ENCODE measurements at places on chromosomes 1 and 21. TPM values are rescaled to one million over a fixed set of nuclear protein-coding genes. Genes with fewer than 3 reads are reported as not detected.

- ATAC-seq, result no peak
Observed at GRCh38 chr1:2441746-2442145, 29.4 kb upstream of the PEX10 start.

GRCh38 chr1:57206038-57206437 is 217.8 kb downstream of the DAB1 start:
- no peak for ATAC-seq

Gene LCE6A
- total RNA-seq, result not detected

Gene TGFB2
- 0.44 TPM for total RNA-seq

DNA sequence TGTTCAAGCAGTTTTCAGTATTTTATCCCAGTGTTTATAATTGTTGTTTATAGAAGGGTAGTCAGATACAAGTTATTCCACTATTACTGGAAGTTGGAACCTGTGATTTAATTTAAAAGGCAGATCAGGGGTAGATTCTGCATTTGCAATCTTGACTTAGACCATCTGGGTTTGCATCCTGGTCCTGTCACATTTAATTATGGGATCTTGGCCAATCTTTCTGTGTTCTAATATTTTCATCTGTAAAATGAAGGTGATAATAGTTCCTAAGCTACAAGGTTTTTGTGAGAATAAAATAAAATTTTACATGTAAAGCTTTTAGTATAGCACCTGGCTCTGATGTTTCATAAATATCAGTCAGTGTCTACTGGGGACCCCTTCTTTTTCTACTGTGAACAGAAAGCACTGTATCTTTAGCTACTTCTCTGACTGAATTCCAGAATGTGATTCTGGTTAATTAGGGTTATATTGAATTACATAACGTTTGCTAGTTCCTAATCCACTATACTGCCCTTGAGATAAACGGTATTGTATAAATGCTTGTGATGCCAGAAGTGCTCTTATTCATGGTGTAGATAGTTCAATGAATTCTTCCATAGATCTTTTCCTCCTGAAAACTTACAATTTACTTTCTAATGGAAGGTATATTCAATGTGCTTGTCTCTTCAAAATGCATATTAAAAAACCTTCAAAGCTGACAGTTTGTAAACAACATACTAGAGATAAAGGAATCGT is 131.0 kb downstream of the KCNK1 start:
- no peak for ATAC-seq

GRCh38 chr1:72066431-72066830 is 215.9 kb downstream of the NEGR1 start:
- ATAC-seq, result no peak

DNA sequence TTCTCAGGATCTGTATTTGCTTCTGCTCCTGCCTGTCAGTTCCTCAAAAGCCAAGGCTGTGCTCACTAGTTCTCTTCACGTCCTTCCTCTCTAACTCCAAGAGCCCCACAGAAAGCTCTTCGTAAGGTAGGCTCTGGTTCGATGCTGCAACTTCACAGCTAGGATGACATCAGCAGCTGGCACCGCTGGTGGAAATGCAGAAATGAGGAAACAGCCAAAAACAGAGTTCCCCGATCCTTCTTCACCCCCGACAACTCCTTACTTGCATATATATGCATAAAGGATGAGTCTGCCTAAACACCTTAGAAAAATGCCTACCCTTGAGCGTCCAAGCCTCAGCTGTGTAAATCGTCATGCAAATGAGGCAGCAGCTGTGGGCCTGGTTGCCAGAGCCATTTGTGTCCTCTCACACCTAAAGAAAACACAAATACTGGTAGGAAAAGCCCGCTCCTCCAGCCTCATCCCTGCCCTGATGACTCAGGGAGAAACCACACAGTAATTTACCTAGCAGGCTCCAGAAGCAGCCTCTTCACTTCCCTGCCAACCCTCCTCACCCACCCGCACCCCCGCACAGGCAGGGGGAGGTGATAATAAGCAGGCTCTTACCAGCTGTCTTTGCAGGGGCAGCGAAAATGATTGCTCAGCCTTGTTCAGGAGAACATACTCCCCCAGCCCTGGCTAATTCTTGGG is 28.2 kb downstream of the BATF3 start:
- ATAC-seq, result peak; percentile 68

DNA sequence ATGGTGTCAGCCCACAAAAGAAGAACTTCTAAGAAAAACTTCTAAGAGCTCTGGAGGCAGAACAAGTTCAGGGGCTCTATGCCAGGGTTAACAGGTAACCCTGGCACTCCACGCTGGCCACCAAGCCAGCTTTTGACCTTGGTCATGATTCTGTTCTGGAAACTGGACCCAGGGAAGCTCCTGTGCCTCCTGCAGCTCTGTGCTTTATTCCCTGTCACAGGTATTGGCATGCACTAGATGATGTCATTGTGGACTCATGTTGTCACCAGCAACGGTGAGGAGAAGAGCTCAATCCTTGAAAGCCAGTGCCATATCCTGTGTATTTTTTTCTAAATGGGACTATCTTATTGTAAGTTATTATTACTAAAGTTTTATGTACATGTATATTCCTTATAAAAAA is 56.7 kb upstream of the GCLM start:
- no peak for ATAC-seq

GRCh38 chr1:78677788-78678187 is 28.2 kb downstream of the IFI44 start:
- ATAC-seq, result no peak

DNA sequence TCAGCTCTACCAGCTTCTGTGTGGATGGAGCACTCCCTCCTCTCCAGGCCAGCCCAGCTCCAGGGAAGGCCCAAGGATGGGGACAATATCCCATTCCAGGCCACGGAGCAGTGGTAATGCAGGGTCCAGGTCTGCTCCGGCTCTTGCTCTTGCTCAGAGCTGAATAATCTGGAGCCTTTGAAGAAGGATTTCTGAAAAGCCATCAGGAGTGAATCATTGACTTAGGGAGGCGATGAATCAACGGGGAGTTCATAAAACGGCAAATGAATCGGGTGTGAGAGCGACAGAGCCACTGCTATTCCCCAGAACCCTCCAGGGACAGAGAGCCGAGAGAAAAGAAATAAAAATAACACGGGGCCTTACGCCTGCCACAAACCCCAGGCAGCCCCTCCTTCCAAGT is 7.7 kb downstream of the POU3F1 start:
- ATAC-seq, result peak; percentile 68

GRCh38 chr1:162219461-162219860 is 150.0 kb downstream of the NOS1AP start:
- no peak for ATAC-seq

DNA sequence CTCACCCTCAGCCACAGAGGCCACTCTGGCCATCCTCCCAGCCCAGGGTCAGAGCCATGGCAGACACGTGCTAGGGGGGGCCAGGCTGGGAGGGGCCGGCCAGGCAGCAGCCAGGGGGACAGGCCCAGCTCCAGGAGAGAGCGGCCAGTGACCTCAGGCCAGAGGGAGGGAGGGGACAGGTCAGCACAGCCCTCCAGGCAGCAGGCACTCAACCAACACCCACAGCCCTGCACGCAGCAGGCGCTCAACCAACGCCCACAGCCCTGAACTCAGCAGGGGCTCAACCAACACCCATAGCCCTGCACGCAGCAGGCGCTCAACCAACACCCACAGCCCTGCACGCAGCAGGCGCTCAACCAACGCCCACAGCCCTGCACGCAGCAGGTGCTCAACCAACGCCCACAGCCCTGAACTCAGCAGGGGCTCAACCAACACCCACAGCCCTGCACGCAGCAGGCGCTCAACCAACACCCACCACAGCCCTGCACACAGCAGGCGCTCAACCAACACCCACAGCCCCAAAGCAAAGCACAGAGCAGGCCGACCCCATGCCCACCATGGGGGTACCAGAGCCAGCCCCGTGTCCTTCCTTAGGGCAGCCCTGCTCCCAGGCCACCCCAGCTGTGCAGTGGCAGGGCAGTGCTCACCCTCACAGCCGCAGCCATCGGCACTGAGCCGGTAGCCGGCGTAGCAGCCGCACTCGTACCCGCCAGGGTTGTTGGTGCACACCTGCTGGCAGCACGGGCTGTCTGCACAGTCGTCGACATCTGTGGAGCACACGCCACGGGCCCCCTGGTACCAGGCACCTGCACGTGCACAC is 55.9 kb downstream of the ARHGEF16 start:
- ATAC-seq, result no peak

Gene MACF1
- total RNA-seq, result 155 TPM

- ATAC-seq, result peak; percentile 11
Observed at GRCh38 chr1:67741121-67741520, 56.1 kb downstream of the GADD45A start.

DNA sequence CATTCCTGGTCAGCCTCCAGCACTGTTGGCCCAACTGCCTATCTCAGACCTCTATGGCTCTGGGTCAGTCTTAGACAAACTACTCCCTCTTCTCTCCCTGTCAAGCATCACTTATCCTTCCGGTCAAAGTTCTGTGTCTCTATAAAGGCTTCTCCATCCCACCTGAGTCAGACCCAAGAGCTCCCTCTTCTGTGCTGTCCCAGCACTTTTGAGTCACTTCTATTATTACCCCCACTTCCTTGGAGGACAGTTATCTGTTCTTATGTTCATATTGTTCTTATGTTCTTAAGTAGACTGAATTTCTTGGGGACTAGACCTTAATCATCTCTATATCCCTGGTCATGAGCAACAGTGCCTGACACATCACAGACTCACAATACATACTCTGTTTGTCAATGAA is 29.2 kb upstream of the IL10 start:
- no peak for ATAC-seq

Gene DHDDS
- 37.1 TPM for total RNA-seq

Gene TSPEAR
- total RNA-seq, result 0.08 TPM

GRCh38 chr1:238916828-238917227 is 469.5 kb upstream of the CHRM3 start:
- no peak for ATAC-seq

DNA sequence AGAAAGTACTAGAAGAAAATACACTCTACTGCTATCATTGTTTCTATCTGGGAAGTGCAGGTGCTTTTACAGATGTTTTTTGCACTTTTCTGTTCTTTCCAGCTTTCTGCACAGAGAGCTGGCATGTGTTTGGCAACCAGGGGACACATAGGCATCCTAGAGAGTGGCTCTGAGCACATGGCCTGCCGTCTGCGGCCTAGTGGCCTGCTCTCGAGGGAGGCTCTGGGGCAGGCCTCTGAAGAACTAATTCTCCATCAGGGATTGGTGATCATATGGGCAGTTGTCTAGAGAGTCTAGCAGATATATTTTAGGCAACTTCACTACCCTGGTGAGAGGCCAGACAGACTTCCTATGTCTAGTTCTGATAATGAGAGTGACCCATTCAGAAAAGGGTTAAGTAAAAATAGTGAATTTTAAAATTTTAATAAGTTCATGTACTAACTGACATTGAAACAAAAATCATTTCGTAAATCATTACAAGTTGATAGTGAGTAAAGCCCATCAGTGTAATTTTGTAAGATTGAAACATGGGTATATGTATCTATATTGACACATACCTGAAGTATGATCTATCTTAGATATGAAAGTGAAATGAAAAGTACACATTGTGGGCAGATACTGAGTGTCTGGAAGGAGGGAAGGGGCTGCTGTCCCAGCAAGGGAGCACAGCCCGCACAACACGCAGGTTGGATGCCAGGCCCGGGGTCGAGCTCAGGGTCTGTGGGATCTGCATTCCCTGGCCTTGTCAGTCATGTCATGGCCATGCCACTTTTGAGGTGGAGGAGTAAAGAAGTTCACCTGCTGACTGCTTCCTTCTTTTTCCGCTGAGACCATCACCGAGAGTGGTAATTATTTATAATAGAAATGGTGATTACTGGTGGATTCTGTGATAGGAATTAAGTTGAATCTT is 79.8 kb downstream of the PCBP3 start:
- ATAC-seq, result no peak

DNA sequence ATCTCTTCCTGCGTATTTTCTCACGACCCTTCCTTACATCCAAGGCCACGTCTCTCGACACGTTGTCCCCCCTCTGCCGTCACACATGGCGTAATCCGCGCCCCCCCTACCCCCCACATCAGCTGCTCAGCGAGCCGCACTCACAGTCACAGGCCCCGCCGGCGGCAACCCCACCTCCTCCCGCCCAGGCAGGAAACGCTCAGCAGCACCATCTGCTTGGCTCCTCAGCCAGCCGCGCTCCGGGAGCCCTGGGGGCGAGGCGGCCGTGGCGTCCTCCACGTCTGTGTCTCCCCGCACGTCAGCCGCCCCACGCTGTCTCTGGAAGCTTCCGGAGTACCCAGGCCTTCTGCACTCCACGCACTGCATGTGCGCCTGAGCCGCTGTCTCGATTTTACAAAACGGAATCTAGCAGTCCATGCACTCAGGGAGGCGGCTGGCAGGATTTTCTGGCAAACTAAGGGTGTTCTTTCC is 64.6 kb downstream of the SIK1 start:
- peak; percentile 62 for ATAC-seq

Gene MAP10
- 0.72 TPM for total RNA-seq

- no peak for ATAC-seq
Observed at GRCh38 chr1:55323760-55324159, 108.6 kb upstream of the USP24 start.

Gene RGS16
- total RNA-seq, result 1.3 TPM

Gene DRAXIN
- total RNA-seq, result 0.04 TPM

GRCh38 chr1:94154989-94155388 is 34.0 kb upstream of the ABCA4 start:
- ATAC-seq, result no peak

DNA sequence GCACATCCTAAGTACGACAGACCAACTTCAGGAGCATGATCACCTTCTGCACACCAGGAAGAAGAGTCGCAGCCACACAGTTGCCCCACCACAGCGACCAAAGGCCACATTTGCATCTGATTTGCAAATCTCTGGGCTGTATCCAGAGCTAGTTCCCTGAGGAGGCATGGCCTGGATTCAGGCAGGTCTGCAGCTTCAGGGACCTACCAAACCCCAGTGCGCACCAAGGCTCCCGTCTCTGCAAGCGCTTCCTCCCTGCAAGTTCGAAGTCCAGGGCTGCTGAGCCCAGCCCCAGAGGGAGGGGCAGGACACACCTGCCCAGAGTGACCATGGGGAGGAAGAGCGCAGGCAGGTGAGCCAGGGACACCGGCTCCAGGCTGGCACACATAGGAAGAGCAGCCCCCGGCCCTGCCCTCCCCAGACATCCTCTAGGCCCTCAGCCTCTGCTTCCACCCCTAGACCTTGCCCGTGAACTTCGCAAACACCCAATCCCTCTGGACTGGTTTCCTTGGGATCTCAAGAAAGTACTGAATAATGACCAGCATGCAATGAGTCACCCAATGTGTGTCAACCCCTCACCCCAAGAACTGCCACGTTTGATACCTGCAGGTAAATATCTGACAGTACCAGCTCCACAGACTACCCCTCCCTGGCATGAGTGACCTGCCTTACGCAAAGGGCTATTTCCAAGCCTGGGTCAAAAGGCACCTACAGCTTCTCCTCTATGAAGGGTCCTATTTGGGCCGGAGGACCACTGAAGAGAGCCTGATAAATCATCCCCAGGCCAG is 36.8 kb downstream of the CASZ1 start:
- ATAC-seq, result no peak

Gene SLC1A7
- total RNA-seq, result not detected

Gene MYOG
- total RNA-seq, result not detected

- no peak for ATAC-seq
Observed at GRCh38 chr1:2465371-2466269, 10.5 kb upstream of the PLCH2 start.
